NCI-H2171 (cell line): ENCODE measurements at places on chromosomes 4 and X.

DNA sequence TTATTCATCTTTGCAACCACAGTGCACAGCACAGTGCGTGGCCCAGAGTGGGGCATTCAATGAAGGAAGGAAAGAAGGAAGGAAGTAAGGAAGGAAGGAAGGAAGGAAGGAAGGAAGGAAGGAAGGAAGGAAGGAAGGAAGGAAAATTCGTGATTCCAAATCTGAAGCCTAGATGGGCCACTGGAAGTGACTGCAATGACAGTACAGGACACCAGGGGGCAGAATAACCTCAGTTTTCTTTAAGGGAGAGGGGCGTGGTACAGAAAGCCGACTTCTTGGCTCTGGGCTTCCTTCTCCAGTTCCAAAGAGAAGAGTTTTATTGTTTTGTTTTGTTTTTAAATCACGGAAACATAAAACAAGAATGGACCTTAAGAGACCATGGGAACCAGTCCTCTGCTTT lies 47.8 kb downstream of the APLN start:
- peak; percentile 1 for DNase-seq

DNA sequence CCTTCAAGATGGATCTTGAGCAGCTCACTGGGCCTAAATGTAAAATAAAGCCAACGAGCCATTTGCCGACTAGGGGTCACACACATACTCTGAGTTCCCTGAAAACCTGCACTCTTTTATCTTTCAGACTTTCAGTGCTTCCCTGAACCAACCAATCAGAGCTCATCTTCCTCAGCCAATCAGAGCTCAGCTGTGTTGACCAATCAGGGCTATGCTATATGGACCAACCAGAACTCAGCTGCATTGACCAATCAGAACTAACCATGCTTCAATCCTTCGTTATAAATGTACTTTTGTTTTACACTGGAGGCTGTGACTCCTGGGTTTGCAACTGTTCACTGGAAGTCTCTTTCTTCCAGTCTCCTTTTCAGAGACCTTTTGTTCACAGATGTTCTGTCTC lies 19.3 kb downstream of the SLC25A53 start:
- DNase-seq: no peak

- no peak for DNase-seq
Observed at GRCh38 chr4:38172078-38172477, 211.9 kb downstream of the PTTG2 start.

GRCh38 chr4:118265312-118266144 lies 87.3 kb downstream of the PRSS12 start:
- no peak for DNase-seq

- DNase-seq: no peak
Observed at GRCh38 chr4:968221-968620, 5.1 kb downstream of the DGKQ start.

GRCh38 chr4:85102606-85103005 lies 136.1 kb upstream of the WDFY3 start:
- DNase-seq: no peak

DNA sequence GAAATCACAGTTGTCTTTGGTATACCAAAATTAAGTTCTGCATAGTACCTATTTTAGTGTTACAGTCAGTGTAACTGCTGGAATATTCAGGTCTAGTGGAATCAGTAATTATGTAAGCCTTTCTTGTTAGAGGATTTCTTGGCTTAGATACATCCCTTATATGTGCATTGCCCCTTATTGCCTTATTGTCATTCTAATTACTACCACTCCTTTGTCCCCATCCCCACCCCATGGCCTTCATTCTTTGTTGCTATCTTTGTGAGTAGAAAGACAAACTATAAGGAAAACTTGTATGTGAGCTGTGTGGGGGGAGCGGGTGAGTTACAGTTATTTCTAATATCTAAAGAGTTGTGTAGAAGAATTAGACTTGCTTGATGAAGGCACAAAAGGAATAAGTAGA lies 36.9 kb upstream of the RPA4 start:
- no peak for DNase-seq

GRCh38 chr4:82578935-82579334 lies 17.1 kb upstream of the TMEM150C start:
- DNase-seq: no peak

- no peak for DNase-seq
Observed at GRCh38 chrX:11666164-11666563, 444 bp upstream of the ARHGAP6 start.

DNA sequence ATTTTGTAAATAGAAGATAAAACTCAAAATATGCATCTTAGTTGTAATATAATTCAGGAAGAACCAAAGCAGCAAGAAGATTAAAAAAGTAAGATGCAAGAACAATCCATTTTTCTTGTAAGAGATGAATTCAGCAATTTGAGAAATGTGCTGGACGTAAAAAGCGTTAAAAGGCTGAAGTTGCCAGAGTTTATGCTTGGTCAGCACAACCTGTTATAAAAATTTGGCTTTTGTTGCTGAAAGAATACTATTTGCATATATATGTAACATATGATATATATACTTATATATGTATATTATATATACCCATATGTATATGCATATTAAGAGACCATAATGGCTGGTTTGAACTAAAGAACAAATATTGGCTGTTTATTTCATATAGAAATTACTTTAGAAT lies 449.6 kb upstream of the FAM241A start:
- no peak for DNase-seq

DNA sequence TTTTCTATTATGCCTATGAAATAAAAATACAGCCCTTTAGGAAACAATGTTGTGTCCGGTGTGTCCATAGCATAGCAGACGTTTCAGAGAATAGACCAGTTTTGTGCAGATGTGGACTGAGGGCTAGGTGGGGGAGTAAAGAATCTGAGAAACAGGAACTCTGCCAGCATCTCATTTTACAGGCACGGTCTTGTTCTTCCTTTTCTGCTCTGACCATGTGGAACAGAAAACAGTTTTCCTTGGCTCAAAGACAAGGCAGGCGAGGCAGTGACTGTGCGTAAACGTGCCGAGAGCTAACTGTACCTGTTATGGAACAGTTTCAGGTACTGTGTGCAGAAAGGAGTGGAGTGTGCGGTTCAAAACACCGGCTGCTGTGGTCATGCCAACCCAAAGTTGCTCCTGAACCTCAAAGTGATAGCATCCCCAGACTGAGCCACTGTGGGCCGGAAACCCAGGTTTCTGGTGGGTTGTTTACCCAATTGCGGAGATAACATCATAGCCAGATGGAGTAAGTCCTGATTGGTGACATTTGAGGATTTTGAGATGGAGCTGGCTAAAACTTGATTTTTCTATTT lies 20.2 kb downstream of the CNGA2 start:
- peak; percentile 3 for DNase-seq

GRCh38 chr4:7134737-7135388 lies 57.5 kb upstream of the SORCS2 start:
- no peak for DNase-seq

- peak; percentile 81 for DNase-seq
Observed at GRCh38 chrX:136909706-136910564, 29.4 kb upstream of the RBMX start.

GRCh38 chr4:85979276-85979675 lies 380.6 kb downstream of the MAPK10 start:
- no peak for DNase-seq

DNA sequence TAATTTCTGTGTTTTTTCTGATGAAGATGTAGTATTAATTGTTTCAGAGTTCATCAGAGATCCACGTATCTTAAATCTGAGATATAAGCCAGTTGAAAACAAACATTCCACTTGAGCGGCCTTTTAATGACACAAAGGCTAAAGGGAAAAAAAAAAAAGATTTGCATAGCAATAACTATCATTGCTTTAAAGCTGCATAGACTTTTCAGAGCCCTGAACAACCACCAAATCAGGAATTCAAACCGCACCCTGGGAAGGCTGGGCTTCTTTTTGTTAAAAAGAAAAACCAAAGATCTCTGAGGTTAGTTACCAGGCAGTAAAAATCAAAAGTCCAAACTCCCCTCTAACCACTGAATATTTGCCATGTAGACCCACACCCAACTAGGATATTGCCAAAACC lies 206.0 kb downstream of the HHIP start:
- DNase-seq: no peak

DNA sequence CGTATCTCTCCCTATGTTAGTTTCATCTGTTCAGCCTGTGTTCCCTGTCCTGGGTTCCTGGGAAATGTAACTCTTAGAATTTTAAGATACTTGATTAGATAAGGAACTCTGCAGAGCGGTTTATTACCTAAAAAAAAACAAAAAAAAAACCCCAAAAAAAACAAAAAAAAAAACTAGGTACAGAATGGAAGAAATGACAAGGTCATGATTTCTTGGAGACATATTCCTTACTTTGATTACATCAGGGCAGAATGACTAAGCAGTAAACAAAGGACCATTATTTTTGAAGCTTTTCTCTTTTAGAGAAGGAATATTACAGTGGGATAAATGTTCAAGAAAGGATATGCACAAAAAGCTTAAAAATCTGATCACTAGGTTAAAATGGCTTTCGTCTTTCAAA lies 171.8 kb downstream of the ARAP2 start:
- DNase-seq: no peak

GRCh38 chr4:70979445-70980008 lies 13.9 kb upstream of the DCK start:
- no peak for DNase-seq

- no peak for DNase-seq
Observed at GRCh38 chrX:19747652-19748610, 139.5 kb downstream of the SH3KBP1 start.

DNA sequence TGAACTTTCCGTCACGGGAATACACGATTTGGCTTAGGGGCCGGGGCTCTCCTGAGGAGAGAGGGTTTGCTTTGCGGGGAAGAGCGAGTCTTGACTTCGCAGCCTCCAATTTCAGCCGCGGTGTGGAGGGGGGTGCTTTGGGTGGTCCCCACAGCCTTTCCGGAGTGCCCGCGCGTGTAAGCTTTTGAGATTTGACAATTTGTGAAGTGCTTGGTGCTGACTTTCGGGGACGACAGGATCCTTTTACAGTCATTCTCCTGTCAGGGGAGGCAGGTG lies 355 bp downstream of the SCML1 start:
- no peak for DNase-seq

DNA sequence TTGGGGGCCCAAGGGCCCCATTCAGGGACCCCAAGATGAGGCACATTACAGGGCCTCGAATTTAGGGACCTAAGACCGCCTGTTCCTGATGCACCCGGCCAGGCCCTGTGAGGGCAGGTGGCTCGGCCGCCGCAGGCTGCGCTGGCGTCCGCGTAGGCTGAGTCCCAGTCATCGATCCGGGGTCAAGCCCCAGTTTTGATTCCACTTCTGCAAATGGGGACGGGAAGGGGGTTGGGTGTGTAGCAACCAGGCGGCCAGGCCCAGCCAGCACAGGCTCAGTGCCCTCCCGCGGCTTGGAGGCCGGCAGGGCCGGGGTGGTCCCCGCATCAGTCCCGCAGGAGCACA lies 327 bp downstream of the PNPLA4 start:
- no peak for DNase-seq

- no peak for DNase-seq
Observed at GRCh38 chrX:9327086-9327746, 137.6 kb upstream of the TBL1X start.

DNA sequence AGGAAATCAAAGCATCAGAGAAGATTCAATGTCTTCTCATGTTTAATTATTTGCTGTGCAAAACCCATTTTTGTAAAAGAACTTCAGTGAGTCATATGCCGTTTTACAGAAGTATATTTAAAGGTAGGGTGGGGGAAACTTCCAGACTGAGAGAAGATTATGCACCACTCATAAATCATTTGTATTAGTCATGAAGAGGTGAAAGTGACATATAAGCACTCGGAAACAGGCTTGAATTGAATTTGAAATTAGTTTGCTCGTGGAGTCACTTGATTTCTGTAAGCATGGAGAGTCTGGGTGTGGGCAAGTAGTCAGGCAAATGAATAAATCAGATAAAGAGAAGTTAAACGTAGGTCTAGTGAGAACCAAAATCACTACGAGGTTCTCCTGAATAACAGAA lies 335.1 kb downstream of the ANK2 start:
- DNase-seq: no peak
